ENCODE measurements at places on chromosomes 4 and X. TPM values are rescaled to one million over a fixed set of nuclear protein-coding genes. Genes with fewer than 3 reads are reported as not detected.

SCRG1 gene
- total RNA-seq: not detected

NHS gene
- under 0.01 TPM for total RNA-seq

CTAG1A gene
- not detected for total RNA-seq

SMR3B gene
- not detected for total RNA-seq

NSUN7 gene
- under 0.01 TPM for total RNA-seq

COL4A6 gene
- total RNA-seq: 3.5 TPM
